ENCODE measurements at places on chromosomes 2 and 18. TPM values are rescaled to one million over a fixed set of nuclear protein-coding genes. Genes with fewer than 3 reads are reported as not detected.

Gene SESTD1
- total RNA-seq = 29.7 TPM

Gene IKZF2
- total RNA-seq = 4.2 TPM

Gene CTAGE1
- not detected for total RNA-seq

Gene LMAN2L
- 37.1 TPM for total RNA-seq

Gene GNLY
- total RNA-seq = not detected

Gene THADA
- total RNA-seq = 50.6 TPM

Gene TAF4B
- total RNA-seq = 3.7 TPM

Gene DSC3
- under 0.01 TPM for total RNA-seq

Gene DSG2
- total RNA-seq = 2.6 TPM

Gene IRS1
- 13.0 TPM for total RNA-seq

Gene SP9
- not detected for total RNA-seq

Gene MEP1B
- not detected for total RNA-seq

Gene ANKRD62
- not detected for total RNA-seq

Gene CAPN14
- total RNA-seq = not detected

Gene SCYGR7
- not detected for total RNA-seq

Gene NPPC
- 5.7 TPM for total RNA-seq

Gene GLB1L
- 13.0 TPM for total RNA-seq

Gene DNAJC5G
- total RNA-seq = under 0.01 TPM

Gene IHH
- total RNA-seq = not detected

Gene ATG4B
- total RNA-seq = 29.2 TPM

Gene SLC23A3
- total RNA-seq = 0.52 TPM

Gene RIT2
- not detected for total RNA-seq

Gene LHCGR
- total RNA-seq = 4.2 TPM

Gene C2orf15
- not detected for total RNA-seq

Gene SPRED2
- total RNA-seq = 7.8 TPM

Gene ARHGAP28
- total RNA-seq = 29.7 TPM

Gene NTSR2
- not detected for total RNA-seq

Gene GPBAR1
- total RNA-seq = 1.0 TPM

Gene DLX1
- total RNA-seq = not detected

Gene KCTD1
- total RNA-seq = 3.7 TPM

Gene MTX2
- 27.7 TPM for total RNA-seq

Gene TMEFF2
- 6.3 TPM for total RNA-seq

Gene STPG4
- not detected for total RNA-seq

Gene EGR4
- not detected for total RNA-seq

All from skeletal muscle tissue (tissue), 5 donors.